ENCODE measurements at places on chromosomes 16 and 17.

DNA sequence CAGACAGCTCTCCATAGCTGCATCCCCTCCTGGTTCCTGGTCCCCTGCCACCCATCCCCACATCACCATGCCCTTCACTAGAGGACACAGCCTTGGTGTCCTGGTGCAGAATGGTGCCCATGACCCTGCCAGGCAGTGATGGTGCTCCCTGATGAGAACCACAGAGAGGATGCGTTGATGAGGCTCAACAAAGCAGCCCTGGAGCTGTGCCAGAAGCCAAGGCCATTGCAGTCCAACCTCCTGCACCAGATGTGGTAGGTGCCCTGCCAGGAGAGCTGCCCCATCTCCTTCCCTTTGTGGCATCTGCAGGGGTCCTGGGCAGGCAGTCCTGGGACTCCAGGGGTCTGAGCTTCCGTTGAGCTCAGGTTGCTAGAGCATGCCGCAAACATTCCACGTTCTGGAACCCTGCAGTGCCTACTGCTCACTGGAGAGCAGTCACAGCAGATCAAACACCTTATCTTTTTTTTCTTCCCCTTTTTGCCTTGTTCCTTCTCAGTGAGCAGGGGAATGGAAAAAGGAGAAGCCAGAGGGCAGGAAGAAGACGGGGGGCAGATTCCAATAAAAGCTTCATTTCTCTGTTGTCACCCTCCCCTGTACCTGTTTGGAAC, 5.3 kb upstream of the EPN3 start:
- no peak for DNase-seq

GRCh38 chr17:82640036-82640435, 8.2 kb downstream of the WDR45B start:
- no peak for DNase-seq

GRCh38 chr17:39658346-39658745, 6.8 kb upstream of the TCAP start:
- no peak for DNase-seq

DNA sequence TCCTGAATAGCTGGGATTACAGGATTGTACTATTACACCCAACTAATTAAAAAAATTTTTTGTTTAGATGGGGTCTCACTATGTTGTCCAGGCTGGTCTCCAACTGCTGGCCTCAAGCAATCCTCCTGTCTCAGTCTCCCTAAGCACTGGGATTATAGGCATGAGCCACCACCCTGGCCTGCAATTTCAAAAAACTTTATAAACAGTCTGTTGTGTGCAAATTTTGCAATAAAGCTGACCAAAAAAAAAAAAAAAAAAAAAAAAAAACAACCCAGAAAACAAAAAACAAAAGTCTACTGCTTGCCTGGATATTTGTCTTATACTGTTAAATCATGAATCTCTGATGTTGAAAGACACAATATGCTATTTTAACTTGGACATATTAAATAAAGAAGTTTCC, 4.4 kb downstream of the CREBBP start:
- DNase-seq = no peak

- no peak for DNase-seq
Measured at GRCh38 chr17:79018370-79018695, 5.6 kb upstream of the C1QTNF1 start.

DNA sequence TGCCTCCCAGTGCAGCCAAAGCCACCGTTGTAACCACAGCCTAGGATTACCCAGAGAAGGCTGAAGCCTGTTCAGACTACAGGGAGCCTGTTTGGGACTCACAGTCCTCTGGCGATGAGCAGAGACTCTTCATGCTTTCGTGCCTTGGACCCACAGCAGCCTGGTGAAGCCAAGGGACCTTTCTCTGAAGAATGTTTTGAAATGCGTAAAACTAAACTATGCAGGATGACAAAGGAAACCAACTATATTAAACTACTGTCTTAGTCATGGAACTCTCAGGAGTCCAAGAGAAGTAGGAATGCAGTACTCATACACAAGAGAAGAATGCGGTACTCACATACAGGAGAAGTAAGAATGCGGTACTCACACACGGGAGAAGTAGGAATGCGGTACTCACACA, 20.9 kb downstream of the ABR start:
- no peak for DNase-seq

- no peak for DNase-seq
Measured at GRCh38 chr16:76835779-76836300, 355.1 kb upstream of the MON1B start.

DNA sequence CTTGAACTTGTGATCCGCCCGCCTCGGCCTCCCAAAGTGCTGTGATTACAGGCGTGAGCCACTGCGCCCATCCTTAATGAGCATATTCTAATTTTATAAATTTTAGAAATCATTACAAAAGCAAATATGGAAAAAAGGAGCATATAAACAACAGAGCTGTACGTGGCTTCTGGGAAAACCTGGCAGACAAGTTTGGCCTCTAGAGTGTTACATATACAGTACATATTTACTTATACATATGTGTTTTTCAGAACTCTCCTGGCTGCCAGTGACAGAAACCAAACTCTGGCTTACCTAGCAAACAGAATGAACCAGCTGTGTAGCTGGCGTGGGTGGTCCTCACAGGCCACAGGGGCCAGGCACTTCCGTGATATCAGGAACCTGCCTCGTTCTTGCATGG, 10.1 kb downstream of the DRC3 start:
- no peak for DNase-seq

DNA sequence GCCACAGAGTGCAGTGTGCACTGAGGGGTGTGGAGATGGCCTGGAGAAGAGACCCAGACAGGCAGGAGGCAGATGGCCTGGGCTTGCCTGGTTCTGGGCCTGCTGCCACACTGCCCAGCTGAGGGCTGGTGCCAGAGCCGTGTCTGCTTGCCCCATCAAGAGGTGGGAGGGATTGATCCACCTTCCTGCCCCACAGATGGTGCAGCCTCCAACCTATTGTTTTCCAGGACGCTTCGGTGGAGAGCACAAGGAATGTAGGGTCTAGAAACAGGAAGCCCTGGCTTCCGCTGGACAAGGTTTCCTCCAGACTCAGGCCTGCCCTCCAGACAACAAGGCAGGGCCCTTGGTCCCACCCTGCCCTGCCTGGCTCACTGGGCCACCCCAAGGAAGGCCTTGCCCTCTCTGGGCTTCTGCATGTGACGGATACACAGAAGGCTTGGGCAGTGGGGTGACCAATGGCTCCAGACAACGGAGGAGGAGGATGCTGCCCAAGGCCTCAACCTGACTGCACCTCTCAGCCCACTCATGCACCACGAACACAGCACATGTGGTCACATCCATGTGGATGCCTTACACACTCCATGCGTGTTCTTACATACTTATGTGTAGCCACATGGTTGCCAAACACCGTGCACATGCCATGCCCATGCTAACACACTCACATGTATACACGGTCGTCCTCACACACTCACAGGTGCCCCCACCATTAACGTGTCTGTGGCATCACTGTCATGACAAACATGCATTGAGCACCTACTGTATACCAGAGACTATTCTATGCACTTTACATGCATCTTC, 6.5 kb upstream of the CDH5 start:
- no peak for DNase-seq

GRCh38 chr17:73090396-73091202, 1.9 kb downstream of the SLC39A11 start:
- DNase-seq = no peak

DNA sequence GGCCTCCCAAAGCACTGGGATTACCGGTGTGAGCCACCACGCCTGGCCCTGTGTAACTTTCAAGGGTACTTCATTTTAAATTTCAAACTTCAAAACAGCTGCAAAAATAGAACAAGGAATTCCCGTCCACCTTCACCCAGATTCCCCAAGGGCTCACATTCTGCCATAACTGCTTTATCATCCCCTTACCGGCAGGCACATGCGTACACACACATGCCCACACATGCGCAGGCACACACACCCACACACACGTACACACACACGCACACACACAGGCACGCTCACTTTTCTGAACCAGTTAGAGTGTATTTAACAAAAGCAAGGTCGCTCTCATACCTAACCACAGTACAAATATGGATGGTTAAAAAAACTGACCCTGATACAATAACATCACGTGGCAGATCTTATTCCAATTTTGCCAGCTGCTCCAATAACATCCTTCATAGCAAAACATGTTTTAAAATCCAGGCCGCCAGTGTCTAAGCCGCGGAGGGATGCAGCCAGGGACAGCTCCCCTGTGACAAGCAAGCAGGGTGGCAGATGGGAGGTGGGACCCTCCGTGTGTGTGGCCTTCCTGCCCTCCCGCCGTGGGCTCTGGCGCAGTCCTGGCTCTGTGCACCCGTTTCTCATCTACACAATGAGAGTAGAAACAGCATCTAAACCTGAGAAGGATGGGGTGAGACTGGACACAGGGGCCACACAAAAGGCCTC, 23.1 kb downstream of the PDIA2 start:
- no peak for DNase-seq

DNA sequence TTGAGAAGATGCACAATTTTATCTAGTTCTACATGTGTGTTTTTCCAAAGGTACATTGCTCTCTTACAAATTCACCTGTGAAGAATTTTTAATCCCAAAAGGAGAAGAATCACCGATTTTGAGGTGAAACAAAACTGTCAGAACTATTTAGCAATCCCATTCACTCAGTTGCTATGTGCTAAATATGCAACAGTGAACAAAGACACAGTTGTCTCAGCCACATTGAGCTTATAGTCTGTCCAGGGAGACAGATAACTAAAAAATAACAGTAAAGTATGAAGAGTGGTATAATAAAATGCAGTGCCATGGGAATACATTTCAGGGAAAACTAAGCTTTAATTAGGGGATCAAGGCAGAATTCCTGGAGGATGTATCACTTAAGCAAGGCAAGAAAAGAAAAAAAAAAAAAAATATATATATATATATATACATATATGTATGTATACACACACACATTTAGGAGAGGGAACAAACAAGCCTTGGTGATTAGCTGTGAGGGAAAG, 110.4 kb downstream of the SPAG9 start:
- no peak for DNase-seq

DNA sequence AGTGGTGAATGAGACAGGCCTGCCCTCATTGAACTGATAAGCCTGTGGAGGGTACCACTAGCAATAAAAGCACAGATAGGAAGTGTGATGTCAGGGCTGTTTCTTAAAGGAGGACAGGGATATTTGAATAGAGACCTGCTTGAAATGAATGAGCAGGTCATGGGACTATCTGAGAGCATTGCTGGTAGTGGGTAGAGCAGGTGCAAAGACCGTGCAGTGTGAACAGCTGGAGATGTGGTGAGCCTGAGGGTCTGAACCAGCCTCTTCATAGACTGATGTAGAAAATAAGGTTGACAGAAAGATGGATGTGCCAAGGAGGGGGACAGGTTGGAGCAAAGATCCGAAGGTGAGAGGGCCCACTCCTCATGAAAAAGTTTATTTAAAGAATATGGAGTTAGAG, 2.4 kb downstream of the NUP93 start:
- no peak for DNase-seq

- peak; percentile 34 for DNase-seq
Measured at GRCh38 chr17:12545877-12546513, 119.7 kb upstream of the MYOCD start.

DNA sequence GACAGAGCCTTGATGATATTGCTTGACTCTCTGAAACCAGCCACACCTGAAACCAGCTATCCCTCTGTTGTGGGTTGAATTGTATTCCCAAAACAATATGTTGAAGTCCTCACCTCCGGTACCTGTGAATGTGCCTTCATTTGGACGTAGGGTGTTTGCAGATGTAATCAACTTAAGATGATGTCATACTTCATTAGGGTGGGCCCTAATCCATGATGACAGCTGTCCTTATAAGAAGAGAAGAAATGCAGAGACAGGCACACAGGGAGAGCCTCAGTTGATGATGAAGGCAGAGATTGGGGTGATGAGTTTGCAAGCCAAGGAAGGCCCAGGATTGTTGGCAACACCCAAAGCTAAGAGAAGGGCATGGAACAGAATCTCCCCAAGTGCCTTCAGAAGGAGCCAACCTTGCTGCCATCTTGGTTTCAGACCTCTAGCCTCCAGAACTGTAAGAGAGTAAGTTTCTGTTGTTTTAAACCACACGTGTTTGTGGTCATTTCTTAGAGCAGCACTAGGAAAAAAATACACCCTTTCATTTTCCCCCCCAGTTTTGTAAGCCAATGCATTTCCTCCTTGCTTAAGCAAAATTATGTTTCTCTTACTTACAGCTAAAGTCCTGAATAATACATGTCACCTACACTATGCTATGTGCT, 29.4 kb upstream of the MYH10 start:
- no peak for DNase-seq

GRCh38 chr17:18361837-18362697, 1.3 kb downstream of the SHMT1 start:
- DNase-seq = no peak

GRCh38 chr16:15592324-15592723, 50.6 kb downstream of the MARF1 start:
- no peak for DNase-seq
